PC-3 (cell line): ENCODE measurements at places on chromosomes 2 and 18. TPM values are rescaled to one million over a fixed set of nuclear protein-coding genes. Genes with fewer than 3 reads are reported as not detected.

ASNSD1 gene
- total RNA-seq = 33.7 and 48.3 TPM in 2 replicates

VWC2L gene
- total RNA-seq = not detected in 2 replicates

CEP76 gene
- total RNA-seq = 13.5 and 25.1 TPM in 2 replicates

TXNDC2 gene
- 0.87 TPM in 1 of 2 replicates, not detected in the other for total RNA-seq

SLC11A1 gene
- 0.17 and 0.33 TPM in 2 replicates for total RNA-seq

DTNA gene
- 7.8 and 11.6 TPM in 2 replicates for total RNA-seq

KANSL3 gene
- 30.6 and 35.7 TPM in 2 replicates for total RNA-seq

GPR155 gene
- 0.69 and 1.3 TPM in 2 replicates for total RNA-seq

- no peak for DNase-seq
- no peaks in the 10 kb centered on the region for H3K36me3 ChIP-seq
- no peak overlapping the region for H3K27ac ChIP-seq
- no peaks in the 10 kb centered on the region for H3K27me3 ChIP-seq
Observed at GRCh38 chr2:39942950-39943349, 163.9 kb upstream of the THUMPD2 start.

DNA sequence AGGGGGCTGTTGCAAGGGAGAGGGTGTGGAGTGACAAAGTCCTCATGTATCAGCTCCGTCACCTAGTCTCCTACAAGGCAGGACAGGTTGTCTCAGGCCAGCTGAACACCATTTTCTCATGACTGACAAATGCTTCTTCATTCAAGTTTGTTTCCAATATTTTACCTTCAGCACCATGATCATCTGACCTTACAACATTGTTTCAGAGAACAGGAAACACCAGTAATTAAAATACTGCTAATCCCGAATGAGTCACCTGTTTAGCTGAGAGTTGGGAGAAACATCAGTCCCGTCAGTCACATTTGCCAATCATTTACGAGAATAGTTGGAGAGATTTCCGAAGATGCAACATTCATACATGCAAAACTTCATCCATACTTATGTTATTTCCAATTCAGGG lies 25.7 kb upstream of the SP5 start:
- H3K4me3 ChIP-seq = no peak overlapping the region
- DNase-seq = no peak
- H3K4me1 ChIP-seq = no peaks in the 10 kb centered on the region

GRCh38 chr2:39492095-39492590 lies 55.1 kb upstream of the MAP4K3 start:
- peak overlapping the region; percentile 26; the same call in 1 of the 2 replicates for H3K4me3 ChIP-seq
- H3K4me1 ChIP-seq = peaks cover 83% of the 10 kb centered on the region
- no peaks in the 10 kb centered on the region for H3K36me3 ChIP-seq
- H3K27me3 ChIP-seq = no peaks in the 10 kb centered on the region

GRCh38 chr2:232994446-232994845 lies 18.6 kb downstream of the NGEF start:
- no peak for DNase-seq
- no peaks in the 10 kb centered on the region for H3K36me3 ChIP-seq
- no peaks in the 10 kb centered on the region for H3K27me3 ChIP-seq

GRCh38 chr2:65261676-65262075 lies 34.0 kb downstream of the ACTR2 start:
- peaks cover 36% of the 10 kb centered on the region for H3K36me3 ChIP-seq
- H3K4me3 ChIP-seq = no peak overlapping the region
- no peak overlapping the region for H3K27ac ChIP-seq
- H3K27me3 ChIP-seq = no peaks in the 10 kb centered on the region

DNA sequence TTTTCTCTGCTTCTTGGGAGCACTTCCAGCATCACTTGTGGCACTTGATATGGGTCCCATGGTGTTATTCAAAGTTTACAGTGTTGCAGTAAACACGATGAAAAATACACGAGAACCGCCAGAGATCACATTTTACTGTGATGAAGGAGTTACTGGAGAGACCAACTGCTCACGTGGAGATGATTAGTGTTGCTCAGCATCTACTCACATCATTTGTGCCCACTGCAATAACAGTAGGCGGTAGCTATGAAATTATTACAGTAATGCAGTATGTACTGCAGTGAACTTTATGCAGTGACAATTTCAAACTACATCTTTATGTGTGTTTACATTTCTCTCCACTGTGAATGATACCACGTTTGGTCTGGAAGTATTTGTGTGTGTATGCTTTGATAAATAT lies 93.5 kb downstream of the SLC4A3 start:
- H3K27ac ChIP-seq = no peak overlapping the region
- H3K27me3 ChIP-seq = no peaks in the 10 kb centered on the region

GRCh38 chr2:232876161-232876977 lies 6.3 kb downstream of the SNORC start:
- peaks cover 17% of the 10 kb centered on the region for H3K4me1 ChIP-seq
- peak overlapping the region; percentile 85 for H3K4me3 ChIP-seq
- no peaks in the 10 kb centered on the region; the same call in 1 of the 2 replicates for H3K36me3 ChIP-seq

GRCh38 chr2:187214306-187214705 lies 233.7 kb downstream of the CALCRL start:
- H3K4me1 ChIP-seq = no peaks in the 10 kb centered on the region
- H3K4me3 ChIP-seq = no peak overlapping the region
- no peak for DNase-seq

GRCh38 chr2:55902971-55903370 lies 20.6 kb downstream of the EFEMP1 start:
- H3K27ac ChIP-seq = no peak overlapping the region
- H3K27me3 ChIP-seq = no peaks in the 10 kb centered on the region
- H3K36me3 ChIP-seq = peaks cover 6% of the 10 kb centered on the region; the same call in 1 of the 2 replicates
- no peak overlapping the region for H3K4me3 ChIP-seq
- peaks cover 15% of the 10 kb centered on the region for H3K4me1 ChIP-seq

GRCh38 chr2:218964041-218964771 lies 4.7 kb downstream of the CDK5R2 start:
- H3K36me3 ChIP-seq = no peaks in the 10 kb centered on the region
- H3K4me3 ChIP-seq = no peak overlapping the region; the same call in 1 of the 2 replicates
- H3K27ac ChIP-seq = peak overlapping the region; percentile 93
- H3K27me3 ChIP-seq = peaks cover 22% of the 10 kb centered on the region
- peak; percentile 88 for DNase-seq

DNA sequence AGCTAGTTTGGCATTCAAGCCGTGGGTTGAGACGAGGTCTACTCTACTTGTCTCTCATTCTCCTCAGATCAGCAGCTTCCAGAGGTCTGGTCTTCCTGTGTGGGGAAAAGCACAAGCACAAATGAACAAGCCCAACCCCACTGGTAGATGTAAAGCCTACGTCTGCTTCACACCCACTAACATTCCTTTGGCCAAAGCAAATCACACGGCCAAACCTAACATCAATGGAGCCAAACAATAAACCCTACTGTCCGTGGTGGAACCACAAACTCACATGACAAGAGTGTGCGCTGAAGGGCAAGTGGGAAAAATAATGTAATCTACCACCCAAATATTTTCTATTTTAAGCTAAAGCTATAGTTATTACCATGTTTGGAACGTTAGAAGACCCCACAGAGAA lies 179.3 kb upstream of the MGAT5 start:
- peaks cover 7% of the 10 kb centered on the region; the same call in 1 of the 2 replicates for H3K4me1 ChIP-seq
- H3K27me3 ChIP-seq = 0 out of 2 replicates have a peak, but pooled peaks cover 3% of the 10 kb centered on the region
- H3K27ac ChIP-seq = no peak overlapping the region
- no peak overlapping the region for H3K4me3 ChIP-seq
- H3K36me3 ChIP-seq = no peaks in the 10 kb centered on the region

DNA sequence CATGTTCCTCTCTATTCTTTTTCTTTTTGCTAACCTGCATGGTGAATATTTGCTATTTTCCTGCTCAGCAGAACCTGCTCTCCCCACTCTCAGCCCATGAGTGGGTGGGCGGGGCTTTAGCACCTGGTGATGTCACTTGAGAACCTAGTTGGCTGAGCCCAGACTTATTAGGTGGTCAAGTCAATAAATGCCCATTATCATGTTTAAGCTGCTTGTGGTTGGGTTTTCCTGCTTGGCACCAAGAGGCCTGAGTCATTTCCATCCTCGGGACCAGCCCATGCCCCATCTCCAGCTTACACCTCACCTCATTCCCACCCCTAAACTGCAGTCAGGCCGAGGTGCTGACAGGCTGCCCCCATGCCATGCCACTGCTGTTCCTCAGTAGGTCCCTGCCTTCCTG lies 226.6 kb downstream of the ANKRD30B start:
- DNase-seq = peak; percentile 95
- H3K4me1 ChIP-seq = peaks cover 73% of the 10 kb centered on the region
- peak overlapping the region; percentile 97 for H3K27ac ChIP-seq
- no peak overlapping the region for H3K4me3 ChIP-seq

GRCh38 chr2:65344689-65345088 lies 87.7 kb downstream of the SPRED2 start:
- peaks cover 15% of the 10 kb centered on the region for H3K36me3 ChIP-seq
- DNase-seq = no peak
- no peaks in the 10 kb centered on the region for H3K27me3 ChIP-seq
- peaks cover 1% of the 10 kb centered on the region; the same call in 1 of the 2 replicates for H3K4me1 ChIP-seq
- H3K27ac ChIP-seq = no peak overlapping the region
- no peak overlapping the region for H3K4me3 ChIP-seq

DNA sequence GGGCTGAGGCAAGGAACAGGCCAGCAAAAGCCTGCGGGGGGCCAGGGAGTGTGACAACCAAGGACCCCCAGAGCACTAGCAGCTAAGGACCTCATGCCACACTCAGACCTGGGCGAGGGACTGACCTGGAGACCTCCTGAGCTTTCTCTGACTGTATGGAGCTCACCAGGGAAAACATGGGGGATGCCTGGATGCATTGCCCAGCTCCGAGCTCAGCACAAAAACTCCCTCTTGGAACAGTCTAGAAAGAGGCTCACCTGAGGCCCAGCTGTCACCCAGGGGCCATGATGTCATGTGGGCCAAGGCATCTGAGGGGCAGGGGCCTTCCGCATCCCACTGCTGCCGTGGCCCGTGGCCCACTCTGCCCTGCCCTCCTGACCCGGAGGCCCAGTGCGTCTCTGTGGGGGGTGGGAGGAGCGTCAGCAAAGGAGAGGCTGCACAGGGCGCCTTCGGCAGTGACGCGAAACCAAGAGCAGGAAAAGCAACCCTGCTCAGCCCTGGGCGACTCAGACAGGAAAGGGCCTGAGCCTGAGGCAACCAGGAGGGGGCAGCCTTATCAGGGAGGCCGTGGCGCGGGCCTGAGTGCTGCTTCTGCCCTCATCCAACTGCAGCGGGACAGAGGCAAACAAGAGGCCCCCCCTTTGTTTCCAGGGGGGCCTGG lies 57.3 kb upstream of the ALPP start:
- DNase-seq = no peak
- no peak overlapping the region for H3K27ac ChIP-seq
- H3K27me3 ChIP-seq = no peaks in the 10 kb centered on the region
- no peaks in the 10 kb centered on the region for H3K4me1 ChIP-seq

GRCh38 chr2:3042601-3043585 lies 334.7 kb downstream of the EIPR1 start:
- no peak overlapping the region for H3K4me3 ChIP-seq
- no peak for DNase-seq
- peaks cover 43% of the 10 kb centered on the region for H3K27me3 ChIP-seq
- no peaks in the 10 kb centered on the region for H3K36me3 ChIP-seq

- DNase-seq = no peak
- H3K27ac ChIP-seq = no peak overlapping the region
- no peak overlapping the region for H3K4me3 ChIP-seq
- H3K36me3 ChIP-seq = no peaks in the 10 kb centered on the region
- H3K27me3 ChIP-seq = no peaks in the 10 kb centered on the region
Observed at GRCh38 chr18:35050028-35050546, 8.9 kb downstream of the MAPRE2 start.

GRCh38 chr2:230976671-230977171 lies 19.2 kb upstream of the SPATA3 start:
- H3K27ac ChIP-seq = no peak overlapping the region
- DNase-seq = no peak
- no peaks in the 10 kb centered on the region for H3K36me3 ChIP-seq
- no peaks in the 10 kb centered on the region for H3K4me1 ChIP-seq
- no peaks in the 10 kb centered on the region; the same call in 1 of the 2 replicates for H3K27me3 ChIP-seq

DNA sequence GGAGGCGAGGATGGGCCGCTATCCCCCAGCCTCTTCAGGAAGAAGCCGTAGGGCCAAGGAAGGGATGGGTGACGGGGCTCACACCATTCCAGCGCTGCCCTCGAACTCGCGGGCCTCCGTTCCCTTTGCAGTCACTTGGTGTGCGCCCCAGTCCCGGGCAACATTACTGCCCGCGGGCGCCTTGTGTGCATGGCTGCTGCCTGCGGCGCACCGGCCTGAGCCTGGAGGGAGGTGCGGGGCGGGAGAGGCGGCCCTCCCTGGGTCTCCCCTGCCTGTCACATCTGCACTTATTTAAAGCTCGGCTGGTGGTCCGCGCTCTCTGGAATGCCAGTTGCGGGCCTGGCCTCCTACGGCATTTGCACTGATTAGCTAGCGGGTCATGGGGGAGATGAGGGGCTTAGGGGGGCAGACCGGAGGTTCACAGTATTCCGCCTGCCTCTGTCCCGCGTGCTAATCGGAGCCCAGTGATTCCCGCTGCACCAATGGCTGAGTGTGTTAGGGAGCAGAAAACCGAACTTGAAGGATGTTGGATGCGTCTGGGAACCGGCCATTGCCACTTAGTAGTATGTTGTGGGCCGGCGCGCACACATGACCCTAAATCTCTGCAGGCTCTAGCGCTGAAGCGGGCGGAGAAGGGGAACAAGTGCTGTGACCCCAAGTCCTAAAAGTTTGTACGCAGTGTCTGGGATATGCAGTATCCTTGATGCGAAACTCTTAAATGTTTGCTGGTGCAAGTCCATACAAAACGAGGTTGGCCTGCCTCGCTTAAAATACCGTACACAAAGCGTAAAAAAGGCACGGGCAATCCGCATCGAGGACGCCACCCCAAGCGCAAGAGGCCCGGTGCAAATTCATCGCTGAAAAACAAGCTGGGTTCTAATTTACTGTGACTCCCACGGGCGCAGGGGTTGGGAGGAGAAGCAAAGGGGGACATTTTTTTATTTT lies 161.2 kb upstream of the SIX2 start:
- no peak for DNase-seq
- peak overlapping the region; percentile 93 for H3K27ac ChIP-seq
- no peaks in the 10 kb centered on the region for H3K27me3 ChIP-seq
- H3K36me3 ChIP-seq = 0 out of 2 replicates have a peak, but pooled peaks cover 4% of the 10 kb centered on the region
- peak overlapping the region; percentile 73; the same call in 1 of the 2 replicates for H3K4me3 ChIP-seq

GRCh38 chr18:30359521-30359920 lies 683.0 kb downstream of the DSC3 start:
- DNase-seq = peak; percentile 32
- peaks cover 13% of the 10 kb centered on the region; the same call in 1 of the 2 replicates for H3K4me1 ChIP-seq
- no peaks in the 10 kb centered on the region for H3K36me3 ChIP-seq
- peak overlapping the region; percentile 0; the same call in 1 of the 2 replicates for H3K27ac ChIP-seq
- no peaks in the 10 kb centered on the region for H3K27me3 ChIP-seq

- H3K27ac ChIP-seq = peak overlapping the region; percentile 42
- no peak overlapping the region for H3K4me3 ChIP-seq
- H3K4me1 ChIP-seq = peaks cover 9% of the 10 kb centered on the region; the same call in 1 of the 2 replicates
- DNase-seq = peak; percentile 54
- H3K36me3 ChIP-seq = no peaks in the 10 kb centered on the region
Observed at GRCh38 chr2:18799397-18799796, 210.0 kb upstream of the NT5C1B start.

DNA sequence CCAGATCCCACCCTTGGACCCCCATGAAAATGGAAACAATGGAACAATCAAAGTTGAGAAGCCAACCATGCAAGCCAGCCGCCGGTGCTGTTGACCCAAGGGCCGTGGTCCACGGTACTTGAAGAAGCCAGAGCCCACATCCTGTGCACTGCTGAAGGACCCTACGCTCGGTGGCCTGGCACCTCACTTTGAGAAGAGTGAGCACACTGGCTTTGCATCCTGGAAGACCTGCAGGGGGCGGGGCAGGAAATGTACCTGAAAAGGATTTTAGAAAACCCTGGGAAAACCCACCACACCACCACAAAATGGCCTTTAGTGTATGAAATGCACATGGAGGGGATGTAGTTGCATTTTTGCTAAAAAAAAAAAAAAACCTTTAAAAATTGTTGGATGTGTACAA lies 26.5 kb upstream of the TXNDC2 start:
- no peak overlapping the region for H3K4me3 ChIP-seq
- H3K27me3 ChIP-seq = no peaks in the 10 kb centered on the region
- H3K36me3 ChIP-seq = no peaks in the 10 kb centered on the region
